Psoas muscle (tissue), 8 donors: ENCODE measurements at places on chromosomes 1 and 21. TPM values are rescaled to one million over a fixed set of nuclear protein-coding genes. Genes with fewer than 3 reads are reported as not detected.

DNA sequence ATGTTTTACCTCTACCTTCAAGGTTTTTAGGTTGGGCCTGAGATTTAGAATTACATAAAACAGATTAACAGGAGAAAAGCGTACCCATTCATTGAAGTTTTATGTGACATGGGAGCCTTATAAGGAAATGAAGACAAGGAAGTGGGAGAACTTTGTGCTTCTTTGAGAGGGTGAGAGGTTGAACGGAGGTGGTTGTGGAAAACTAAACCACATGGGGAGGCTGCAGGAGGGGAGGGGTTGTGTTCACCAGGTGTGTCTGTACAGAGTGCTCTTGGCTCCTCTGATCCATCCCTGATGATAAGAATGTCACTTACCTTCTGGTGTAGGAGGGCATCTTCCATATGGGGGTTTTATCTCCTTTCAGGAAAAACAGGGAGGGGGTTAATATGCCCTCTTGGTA lies 2.7 kb downstream of the SLX9 start:
- no peak for DNase-seq

DNA sequence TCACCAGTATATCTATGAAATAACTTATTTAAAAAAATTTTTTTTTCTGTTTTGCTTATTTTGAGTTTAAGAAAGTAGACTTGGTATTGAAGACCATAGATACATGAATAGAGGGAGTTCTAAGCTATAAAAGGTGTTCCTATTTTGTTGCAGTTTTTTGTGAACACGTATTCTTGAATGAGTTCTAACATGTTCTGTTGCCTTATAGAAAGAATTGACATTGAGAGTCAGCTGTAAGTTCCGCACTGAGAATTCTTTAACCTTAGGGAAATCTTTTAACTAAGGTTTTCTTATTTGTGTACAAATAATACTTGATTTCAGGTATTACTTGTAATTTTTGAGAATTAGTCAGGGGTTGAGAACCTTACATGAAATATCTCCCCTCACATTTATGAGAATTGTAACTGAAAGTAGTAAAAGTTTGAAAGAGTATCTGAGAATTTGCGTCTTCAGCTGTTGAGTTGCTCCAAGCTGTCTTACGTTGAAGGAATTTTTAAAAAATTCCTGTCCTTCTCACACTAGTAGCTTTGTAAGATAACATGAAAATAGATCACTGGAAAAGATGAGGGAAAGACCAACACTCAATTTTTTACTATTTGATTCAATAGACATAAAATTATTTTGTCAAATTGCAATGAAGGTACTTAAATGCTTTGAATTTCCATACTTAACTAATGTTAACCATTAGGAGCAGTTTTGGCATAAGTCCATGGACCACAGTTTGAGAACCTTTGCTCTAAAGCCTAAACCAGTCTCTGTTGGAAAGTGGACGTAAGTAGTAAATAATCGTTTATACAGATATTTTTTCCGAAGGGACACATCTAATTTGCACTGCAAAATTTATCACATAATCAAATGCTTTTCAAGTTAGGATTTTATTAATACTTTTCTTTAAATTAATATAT lies 3.8 kb downstream of the DR1 start:
- no peak for DNase-seq

DNA sequence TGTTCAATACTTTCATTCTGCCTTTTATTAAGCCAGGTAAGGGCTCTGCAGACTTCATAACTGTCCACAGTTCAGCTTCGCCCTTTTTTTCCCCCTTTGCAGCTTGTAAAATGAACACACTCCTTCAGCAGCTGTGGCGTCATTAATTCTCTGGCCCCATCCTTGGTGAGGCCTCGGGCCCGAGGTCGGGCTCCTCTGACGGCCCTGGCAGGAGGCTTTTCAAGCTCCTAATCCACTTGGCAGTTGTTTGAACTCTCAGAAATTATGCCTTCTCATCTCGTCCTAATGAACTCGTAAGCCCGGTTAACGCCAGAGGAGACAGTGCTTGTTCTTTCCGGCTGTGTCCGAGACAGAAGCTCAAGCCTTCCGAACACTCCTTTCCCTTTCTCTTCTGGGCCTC lies 18.1 kb upstream of the EPHA8 start:
- no peak for DNase-seq

- peak; percentile 81 for DNase-seq
Observed at GRCh38 chr1:29235955-29236711, at the start of gene PTPRU. Gene PTPRU, plus strand, starts transcription at chr1:29236522. Its CDS starts 123 bp downstream, at chr1:29236645.

- DNase-seq: no peak
Observed at GRCh38 chr1:109243221-109243620, 6.1 kb upstream of the CELSR2 start.

DNA sequence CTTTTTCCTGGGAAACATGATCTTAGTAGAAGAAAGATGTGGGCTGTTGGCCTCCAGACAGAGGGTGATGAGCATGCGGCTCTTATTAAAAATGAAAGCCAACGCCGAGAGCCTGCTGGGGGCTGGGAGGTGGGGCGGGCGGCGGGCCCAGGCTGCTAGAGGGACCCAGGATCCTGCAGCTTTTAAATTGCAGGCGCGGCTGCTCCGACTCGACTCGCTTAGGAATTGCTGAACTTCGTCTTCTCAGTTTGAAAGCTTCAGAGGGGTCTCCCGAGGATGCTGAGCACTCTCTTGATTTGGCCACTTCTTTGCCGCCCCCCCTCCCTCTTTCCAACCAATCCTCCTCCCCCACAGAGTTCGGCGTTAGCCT lies 1.2 kb downstream of the AGPAT3 start:
- peak; percentile 56 for DNase-seq

DNA sequence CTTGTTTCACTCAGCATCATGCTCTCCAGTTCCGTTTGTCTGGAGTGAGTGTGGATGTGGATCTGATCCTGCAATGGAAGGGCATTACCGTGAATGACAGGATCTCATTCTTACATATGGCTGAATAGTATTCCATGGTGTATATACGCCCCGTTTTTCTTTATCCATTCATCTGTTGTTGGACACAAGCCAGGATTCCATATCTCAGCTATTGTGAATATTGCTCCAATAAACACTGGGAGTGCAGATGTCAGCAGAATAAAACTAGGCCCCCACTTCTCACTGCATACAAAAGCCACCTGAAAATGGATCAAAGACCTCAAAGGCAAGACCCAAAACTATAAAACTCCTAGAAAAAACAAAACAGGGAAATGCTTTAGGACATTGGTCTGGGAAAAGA lies 120.3 kb upstream of the TMPRSS2 start:
- DNase-seq: no peak

Gene AGT
- total RNA-seq: 59.6 TPM
